Memory B cell (primary cell): ENCODE measurements at places on chromosomes 6 and 20.

DNA sequence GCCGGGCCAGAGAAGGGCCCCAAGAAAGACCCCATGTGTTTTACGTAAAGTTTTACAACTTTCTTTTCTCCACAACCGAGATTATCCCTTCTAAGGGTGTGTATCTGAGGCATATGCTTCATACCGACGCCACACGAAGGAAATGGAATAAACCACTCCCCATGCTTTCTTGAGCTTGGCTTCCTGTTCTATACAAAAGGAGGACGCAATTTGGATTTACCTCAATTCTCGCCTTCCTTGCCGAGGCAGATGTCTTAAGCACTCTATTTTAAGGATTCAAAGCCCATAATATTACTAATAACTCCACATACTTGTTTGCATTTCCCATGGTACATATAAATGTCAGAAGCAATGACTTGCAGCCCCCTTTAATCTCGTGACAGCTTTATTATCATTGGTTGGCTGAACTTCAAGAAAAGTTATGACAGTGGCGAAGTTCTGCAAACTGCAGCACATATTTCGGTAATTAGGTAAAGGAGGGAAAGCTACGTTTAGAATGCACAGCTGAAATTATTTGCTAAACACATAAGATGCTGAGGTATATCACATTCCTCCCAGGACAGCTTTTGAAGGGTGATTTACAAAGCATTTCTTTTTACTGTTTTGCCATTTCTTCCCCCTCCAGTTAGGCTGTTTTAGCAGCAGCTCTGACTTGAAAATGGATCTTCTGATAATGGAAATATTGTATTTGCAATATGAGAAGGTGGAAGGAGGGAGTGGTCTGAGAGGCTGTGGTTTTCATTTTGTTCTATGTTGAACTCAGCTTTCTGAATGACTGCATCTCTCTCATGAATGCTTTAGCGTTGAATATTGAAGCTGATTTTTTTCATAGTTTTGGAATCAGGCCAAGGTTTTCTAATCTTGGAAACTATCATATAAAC is 330.5 kb downstream of the EPHA7 start:
- DNase-seq: no peak

- DNase-seq: no peak
Measured at GRCh38 chr20:1527923-1528322, 29.6 kb downstream of the SIRPD start.

- no peak for DNase-seq
Measured at GRCh38 chr20:8647961-8648441, 420.9 kb upstream of the PLCB4 start.

DNA sequence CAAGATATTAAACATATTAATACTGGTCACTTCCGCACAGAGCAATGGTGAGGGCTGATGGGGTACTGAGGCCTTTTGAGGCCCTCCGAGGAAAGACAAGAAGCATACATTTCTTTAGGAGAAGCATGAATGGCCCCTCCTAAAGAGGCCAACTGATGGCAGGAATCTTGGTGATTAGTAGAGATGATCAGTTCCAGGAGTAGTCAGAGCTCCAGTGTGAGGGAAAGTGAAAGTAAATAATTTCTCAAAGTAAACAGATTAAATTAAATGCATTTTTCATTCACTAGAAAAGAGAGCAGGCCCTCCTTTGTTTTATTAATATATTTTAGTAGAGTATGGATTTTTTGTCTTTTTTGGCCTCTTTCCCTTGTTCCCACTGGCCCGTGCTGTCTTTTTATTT is 38.2 kb downstream of the NOX3 start:
- no peak for DNase-seq
